CD4-positive, alpha-beta T cell treated with Interleukin-4 for 4 hours (primary cell): ENCODE measurements at places on chromosomes 2 and 18.

DNA sequence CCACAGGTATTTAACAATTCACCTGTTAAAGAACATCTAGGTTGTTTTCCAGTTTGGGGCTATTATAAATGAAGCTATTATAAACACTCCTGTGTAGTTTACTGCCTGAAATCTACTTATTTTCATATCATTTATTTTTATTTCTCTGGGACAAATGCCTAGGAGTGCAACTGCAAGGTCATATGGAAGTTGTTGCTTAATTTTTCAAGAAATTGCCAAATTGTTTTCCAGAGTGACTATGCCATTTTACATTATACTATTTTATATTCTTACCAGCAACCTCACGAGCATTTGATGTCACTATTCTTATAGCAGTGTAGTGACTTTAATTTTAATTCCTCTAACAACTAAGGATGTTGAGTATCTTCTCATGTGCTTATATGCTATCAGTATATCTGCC is 298.4 kb downstream of the EXOC6B start:
- no peak for DNase-seq

DNA sequence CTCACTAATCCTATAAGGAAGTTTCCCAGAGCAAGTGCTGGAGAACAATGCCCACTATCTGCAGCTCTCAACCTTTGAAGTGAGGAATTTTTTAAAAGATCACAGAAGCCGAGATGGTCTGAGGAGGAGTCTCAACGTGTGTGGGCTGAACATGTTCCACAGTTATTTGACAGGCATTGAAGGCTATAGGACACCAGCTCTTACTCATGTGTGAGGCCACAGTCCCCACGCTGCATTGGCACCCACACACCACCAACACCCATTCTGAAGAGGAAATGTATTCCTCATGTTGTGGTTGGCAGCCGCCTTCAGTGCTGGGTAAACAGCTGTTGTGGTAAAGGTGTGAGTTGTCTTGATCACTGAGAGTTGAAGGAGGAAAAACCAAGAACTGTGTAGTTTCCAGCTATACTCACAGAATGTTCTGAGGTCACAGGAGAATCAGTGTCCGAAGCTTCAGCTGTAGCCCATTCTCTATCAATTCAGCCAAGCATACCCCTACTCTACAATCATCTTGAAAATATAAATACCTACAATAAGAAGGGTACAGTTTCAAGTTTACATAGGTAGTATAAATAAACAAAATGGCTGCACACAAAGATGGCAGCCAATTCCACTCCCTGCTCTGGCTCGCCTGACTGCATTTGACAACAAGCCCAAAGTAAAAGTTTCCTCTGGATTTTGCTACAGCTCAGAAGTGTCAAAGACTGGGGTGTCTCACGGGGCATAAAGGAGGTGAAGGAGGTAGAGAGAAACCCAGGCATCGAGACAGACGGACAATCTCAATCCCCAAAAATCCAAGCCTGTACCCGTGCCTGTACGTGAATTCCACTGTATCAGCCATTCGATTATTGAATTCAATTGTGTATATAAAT is 12.1 kb downstream of the CD226 start:
- peak; percentile 93 for DNase-seq

DNA sequence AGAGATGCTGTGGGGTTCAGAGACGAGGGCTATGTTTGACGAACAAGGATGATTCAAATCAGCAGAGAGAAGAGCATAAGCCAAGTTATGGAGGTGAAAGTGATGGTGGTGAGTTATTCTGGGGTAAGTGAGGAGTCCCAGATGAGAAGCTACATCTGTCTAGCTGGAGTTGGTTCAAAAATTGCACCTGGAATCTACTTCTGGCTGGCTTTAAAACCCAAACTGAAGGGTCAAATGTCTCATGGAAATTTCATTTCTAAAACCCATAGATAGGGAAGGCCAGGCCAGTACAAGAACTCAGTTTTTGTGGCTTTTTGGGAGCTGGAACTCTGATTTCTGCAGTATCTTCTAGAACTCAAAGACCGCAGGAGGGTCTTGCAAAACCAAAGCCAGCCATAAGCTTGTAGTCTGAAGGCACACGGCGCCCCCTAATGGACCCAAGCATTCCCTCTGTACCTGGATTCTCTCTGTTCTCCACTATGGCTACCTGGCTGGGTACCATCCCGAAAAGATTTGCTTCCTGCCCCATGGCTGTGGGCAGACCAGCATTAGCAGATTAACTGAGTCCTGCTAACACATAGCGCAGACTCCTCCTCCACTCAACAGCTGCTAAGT is 229.1 kb upstream of the SLC14A2 start:
- DNase-seq: no peak

DNA sequence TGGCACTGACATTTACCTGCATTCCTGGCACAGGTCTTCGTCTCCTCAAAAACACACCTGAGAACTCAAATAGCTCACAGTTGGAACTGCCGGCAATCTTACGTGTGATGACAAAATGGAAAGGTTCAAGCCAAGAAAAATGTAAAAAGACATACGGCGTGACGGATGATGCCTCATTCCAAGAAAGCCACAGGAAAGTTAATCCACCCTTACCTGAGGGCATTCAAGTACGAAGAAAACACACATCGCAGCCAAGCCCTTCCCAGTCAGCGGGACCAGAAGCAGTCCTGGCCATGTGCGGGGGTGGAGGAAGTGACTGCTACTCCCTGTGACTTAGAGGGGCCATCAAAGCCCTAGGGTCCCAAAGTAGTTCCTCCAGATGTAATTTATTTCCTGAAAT is 986.3 kb upstream of the CELF4 start:
- no peak for DNase-seq

DNA sequence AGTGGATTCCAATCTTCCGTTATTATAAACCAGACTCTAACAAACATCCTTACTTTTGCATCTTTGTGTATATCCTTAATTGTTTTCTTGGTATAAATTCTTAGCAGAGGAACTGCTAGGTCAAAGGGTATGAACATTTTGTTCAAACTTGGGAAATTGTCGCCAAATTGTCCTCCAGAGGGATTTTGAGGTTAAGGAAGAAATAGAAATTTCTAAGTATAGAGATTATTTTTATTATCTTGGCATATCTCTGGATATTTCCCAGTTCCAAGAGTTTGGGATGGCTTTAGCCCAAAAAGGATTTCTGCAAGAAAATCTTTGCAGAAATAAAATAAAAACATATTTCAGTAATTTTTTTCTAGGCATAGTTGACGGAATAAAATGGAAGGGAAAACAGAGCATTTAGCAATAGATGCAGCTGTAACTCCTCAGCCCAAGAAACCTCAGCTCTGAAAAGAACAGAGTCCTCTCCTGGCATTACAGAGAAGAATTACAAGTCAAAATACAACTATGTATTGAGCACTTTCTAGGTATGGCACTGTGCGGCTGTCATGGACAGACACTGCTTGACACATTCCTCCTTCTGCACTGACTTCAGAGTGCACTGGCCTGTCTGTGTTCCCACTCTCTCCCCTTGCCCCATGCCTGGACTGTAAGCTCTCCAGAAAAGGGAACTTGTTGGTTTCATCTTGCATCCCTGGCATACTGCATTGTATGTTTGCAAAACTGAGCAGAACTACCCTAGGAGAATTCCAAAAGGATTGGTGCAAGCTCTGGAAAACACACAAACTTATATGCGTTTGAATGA is 117.3 kb upstream of the STON1 start:
- no peak for DNase-seq

DNA sequence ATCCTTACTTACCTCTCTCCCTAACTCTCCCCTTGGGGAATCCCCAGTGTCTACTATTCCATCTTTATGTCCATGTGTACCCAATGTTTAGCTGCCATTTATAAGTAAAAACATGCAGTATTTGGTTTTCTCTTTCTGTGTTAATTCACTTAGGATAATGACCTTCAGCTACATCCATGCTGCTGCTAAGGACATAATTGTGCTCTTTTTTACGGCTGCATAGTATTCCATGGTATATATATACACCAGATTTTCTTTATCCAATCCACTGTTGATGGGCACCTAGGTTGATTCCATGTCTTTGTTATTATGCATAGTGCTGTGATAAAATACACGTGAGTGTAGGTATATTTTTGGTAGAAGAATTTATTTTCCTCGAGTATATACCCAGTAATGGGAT is 24.3 kb upstream of the RIOK3 start:
- no peak for DNase-seq

- no peak for DNase-seq
These were observed 58.8 kb upstream of the CDC42EP3 start for GRCh38 chr2:37730037-37730818.

GRCh38 chr2:165462443-165462842 is 7.1 kb upstream of the CSRNP3 start:
- no peak for DNase-seq

DNA sequence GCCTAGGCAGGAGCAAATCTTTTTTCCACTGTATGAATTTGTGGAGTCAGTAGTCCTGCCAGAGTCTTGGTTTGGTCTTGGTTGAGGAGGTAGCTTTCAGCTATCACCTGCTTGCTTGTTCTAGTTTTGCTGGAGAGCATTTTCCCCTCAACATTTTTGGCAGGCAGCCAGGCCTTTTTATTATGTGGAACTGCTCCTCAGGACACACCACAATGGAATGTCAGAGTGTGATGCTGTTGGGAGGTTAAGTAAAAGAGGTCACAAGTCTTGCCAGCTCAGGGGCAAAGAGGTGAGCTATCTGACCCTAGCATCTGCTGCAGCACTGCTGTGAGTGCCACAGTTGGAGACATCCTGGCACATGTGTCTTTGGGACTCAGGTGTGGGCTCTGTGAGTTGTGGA is 258.0 kb downstream of the CNTNAP5 start:
- no peak for DNase-seq

DNA sequence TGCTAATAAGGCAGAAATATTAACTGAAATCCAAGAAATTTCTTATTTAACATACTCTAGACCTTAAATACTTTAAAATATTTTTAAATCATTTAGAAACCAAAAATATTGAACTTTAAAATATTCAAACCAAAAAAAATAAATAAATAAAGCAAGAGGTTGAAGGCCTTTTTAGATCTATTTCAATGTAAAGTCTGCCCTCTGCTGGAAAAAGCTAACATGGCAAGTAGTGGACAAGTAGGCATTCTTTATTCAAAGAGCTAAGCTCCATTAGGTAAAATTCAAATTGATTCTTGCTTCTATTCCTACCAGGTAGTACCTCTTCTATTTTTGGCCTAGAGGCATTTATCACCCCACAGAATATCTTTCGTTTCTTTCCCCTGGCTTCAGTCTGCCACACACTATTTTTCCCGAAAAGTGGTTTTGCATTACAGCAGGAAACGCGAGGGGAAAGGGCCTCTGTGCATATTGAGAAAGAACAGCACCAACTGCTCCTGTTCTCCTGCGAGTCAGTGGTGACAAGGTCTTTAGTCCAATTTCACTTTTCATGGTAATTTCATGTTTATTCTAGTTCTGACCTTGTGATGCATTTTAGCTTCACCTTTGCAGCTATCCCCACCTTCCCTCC is 20.4 kb downstream of the IFIH1 start:
- DNase-seq: peak; percentile 78

GRCh38 chr2:74502720-74503505 is 3.5 kb upstream of the LBX2 start:
- DNase-seq: peak; percentile 55

GRCh38 chr2:170823898-170824215 is 7.2 kb downstream of the GAD1 start:
- DNase-seq: no peak

- no peak for DNase-seq
These were observed 93.1 kb downstream of the CABLES1 start for GRCh38 chr18:23228102-23229061.

- DNase-seq: no peak
These were observed 7.7 kb upstream of the ST8SIA5 start for GRCh38 chr18:46764586-46764985.
